ENCODE measurements at places on chromosomes 4 and X.

DNA sequence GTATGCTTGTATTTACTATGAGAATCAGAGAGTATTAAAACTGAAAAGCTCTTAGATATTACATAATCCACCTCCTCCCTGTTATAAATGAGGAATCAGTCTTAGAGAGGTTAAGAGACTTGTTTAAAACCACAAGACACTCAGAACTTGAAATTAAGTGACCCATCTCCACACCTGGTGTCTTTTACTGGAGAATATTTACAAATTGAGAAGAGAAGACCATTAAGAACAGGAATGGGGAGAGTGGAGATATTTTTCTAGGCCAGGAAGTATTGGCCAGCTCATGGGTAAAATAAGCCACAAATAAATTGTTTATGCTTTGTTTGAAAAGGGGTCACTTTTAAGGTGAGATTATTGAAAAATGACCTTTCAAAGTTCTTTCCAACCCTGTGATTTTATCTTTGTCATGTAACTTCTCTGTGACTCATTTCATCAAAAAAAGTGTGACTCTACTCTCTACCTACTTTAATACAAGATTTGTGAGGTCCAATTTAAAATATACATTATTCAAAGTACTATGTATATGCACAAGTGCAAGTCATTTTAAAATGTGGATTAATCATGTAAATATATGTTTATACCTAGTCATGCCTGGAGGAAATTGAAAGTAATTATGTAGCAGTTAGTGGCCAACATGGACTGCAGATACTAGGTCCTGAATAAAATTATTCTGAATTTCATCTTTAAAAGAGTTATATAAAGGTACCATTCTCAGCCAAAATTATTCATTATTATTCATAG, 15.9 kb upstream of the COX7B2 start:
- no peak for DNase-seq

GRCh38 chr4:76526585-76526990, 91.6 kb downstream of the SHROOM3 start:
- DNase-seq: no peak

DNA sequence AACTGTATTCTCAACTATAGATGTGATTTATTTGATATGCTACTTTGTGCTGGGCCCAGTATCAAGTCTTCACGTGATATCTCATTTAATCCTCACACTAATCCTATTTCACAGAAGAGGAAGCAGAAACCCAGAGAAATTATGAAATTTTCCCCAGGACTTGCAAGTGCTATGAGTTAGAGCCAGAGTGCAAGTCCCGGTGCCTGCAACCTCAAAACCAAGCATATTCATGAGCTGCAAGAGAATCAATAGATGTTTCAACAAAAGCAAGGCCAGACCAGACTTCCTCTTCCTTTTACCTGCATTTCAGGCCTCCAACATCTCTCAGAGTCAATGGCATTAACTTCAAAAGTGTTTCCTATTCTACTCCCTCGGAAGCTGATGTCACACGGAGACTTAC, 92.2 kb upstream of the GATB start:
- DNase-seq: no peak

DNA sequence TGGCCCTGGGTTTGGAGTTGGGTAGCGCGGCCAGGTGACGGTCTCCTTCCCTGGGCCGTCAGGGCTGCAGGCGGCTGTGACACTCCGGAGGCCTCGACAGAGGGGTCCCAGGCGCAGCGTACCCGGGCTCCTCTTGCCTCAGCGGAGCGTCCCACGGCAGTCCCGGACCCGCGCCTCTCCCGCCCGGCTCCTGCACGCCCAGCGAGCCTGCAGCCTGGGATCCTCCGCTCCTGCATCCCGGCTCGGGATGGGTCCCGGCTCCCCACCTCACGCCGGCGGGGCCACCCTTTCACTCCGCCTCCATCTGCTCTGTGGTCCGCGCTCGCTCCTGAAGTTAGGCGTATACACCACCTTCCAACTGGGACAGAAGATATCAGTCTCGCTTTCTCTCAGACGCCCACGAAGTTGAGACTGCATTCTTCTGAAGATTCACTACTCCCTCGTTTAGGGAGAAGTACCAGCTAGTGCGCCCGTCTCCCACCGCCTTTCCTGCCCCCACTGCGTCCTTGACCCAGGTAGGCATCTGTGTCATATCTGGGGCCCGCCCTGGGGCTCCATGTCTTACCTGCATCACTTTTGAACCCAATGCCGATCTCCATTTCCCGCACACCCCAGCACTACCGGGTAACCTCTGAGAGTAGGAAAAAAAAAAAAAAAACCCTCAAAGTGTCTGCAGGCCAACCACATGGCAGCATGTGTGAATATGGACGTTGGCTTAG, 32.3 kb upstream of the KDR start:
- DNase-seq: no peak

- DNase-seq: no peak
Observed at GRCh38 chr4:9921326-9921725, 100.0 kb downstream of the SLC2A9 start.

GRCh38 chr4:56129431-56129861, 180.7 kb downstream of the CEP135 start:
- DNase-seq: peak; percentile 55

GRCh38 chr4:10607206-10607605, 77.4 kb downstream of the CLNK start:
- DNase-seq: no peak

GRCh38 chr4:8917868-8918783, 46.5 kb upstream of the HMX1 start:
- DNase-seq: peak; percentile 74

- no peak for DNase-seq
Observed at GRCh38 chr4:3375688-3376087, 66.1 kb upstream of the HGFAC start.

DNA sequence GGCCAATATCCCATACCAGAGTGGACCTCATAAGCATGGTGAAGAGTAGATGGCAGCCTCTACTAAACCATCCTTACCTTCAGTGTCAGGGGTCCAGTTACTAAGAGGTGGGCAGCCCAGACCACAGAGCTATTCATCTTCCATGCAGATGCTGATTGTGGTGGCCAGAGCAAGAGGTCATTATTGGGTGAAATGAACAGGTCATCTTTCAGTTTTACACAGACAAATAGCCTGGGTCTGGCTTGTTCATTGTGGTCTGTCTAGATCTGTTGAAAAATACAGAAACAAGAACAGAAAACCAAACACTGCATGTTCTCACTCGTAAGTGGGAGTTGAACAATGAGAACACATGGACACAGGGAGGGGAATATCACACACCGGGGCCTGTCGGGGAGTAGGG, 71.3 kb downstream of the PAK3 start:
- no peak for DNase-seq

DNA sequence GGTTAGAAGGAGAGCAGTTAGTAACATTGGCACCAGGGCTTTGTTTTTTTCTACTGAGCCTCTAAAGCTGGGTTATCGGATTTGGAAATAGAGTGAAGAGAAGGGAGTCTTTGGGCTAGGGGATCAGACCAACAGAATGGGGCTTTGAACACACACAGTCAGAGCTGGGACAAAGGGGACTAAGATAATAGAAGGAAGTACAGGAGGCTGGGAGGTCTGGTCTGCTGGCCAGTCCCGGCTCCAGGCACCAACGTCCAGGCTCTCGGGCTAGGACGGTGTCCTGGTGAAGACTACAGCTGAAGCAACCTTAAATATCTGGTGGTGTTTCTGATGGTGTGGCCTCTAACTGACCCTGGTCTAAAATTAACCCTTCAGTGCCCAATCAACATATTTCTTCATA, 57.5 kb downstream of the HHIP start:
- no peak for DNase-seq

DNA sequence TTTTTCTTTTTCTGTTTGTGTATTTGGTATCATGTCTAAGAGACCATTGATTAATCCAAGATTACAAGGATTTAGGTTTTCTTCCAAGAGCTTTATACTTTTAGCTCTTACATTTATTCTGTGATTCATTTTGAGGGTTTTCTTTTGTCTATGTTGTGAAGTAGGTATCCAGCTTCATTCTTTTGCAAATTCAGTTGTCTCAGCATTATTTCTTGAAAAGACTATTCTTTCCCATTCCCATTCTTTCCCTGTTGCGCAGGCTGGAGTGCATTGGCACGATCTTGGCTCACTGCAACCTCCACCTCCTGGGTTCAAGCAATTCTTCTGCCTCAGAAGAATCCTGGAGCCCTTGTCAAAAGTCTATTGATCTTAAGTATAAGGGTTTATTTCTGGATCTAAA, 164.9 kb downstream of the NAA11 start:
- DNase-seq: no peak

DNA sequence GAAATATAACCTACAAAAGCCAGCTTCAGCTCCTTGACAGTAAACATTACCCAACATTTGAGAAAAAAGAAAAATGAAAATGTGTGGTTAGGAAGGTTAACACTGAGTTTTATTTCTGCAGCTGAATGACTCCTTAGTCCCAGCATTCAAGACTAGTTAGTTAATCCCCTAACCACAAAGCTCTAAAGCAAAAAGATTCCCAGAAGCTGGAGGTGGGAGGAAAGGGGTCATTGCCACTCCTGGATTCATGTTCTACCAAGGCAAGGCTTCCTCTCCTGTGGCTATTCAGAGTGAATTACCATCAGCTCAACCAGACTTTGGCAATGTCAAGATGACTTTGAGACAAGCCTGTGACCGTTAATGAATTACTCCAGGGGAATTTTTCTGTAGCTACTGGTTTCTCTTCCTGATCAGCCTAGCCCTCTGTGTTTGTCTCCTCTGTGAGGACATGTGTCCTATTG, 63.6 kb downstream of the HADH start:
- no peak for DNase-seq

DNA sequence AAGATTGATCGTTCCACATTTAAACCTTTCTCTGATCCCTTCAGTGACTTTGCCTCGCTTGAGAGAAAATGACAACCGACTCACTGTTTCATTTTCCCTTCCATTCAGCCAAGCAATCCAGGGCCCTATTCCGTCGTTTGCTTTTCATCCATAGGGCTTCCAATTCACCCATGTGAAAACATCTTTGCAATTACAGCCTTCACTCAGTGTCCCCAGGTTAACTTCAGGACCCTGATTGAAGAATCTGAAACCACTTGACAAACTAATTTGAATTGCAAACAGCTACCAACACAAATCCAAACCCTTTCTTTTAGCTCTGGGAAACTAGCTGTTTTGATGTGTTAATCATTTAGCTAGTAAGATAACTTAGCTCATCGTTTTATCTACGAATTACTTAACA, 120.2 kb upstream of the FAM9C start:
- no peak for DNase-seq

DNA sequence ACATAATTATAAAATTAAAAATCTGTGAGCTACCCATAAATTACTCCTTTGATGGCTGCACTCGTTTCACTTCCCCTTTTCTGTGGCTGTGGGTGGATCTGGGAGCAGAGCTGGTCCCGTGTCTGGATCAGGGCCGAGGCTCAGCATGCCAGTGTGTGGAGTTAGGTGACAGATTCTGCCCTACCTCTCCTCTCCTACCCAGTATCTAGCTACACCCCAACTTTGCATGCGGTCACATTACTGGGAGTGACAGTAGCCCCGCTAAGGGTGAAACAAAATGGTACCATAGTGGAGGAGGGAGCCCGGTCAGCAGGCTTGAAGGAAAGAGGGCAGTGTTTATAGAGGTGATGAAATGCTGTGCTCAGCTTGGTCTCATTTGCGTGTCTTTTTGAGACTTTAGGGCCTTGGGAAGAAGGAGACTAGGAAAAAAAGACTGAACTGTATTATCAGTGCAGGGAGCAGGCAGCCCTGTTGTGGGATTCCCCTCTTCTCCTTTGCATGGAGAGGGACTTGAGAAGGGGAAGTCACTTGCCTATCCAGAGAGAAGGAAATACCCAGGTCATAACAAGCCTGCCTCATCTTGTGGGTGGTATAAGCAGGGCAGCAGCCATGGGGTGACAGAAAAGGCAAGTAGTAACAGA, 48.4 kb downstream of the ARHGAP10 start:
- DNase-seq: no peak

GRCh38 chr4:31592293-31592692, 872.1 kb downstream of the PCDH7 start:
- DNase-seq: no peak

GRCh38 chrX:102833136-102833535, 103.9 kb upstream of the RAB40AL start:
- no peak for DNase-seq

DNA sequence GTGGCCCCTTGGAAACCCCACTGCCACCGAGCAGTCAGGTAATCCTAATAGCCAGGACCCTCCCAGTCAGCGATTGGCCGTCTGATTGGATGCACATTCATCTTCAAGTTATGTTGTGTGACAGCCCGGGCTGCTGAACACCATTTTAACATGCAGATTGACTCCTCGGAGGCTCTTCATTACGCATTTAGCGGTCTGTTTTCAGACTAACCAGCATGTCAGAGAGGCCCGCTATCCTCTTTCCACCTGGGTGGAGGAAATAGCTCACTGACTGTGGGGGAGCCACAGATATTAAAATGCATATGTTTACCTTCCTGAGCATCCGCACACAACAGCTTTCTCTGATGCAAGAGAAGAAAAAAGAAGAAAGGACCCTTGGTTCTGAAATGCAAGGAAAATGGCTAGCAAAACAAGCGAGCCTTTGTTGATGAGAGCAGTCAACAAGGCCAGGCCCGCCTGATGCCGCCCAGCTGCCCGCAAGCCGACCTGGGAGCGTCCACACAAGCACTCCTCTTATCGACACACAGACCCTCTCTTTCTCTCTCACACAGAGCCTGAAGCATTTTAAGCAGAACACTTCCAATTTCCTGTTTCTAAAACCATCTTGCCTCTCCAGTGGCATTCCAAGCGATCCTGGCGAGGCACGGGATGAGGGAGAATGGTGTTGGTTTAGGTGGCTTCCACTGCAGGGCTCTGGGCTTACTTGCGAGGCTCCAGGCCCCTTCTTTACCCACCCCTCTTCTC, 118.3 kb downstream of the MGST2 start:
- DNase-seq: no peak

GRCh38 chr4:173508386-173509035, 21.5 kb downstream of the HAND2 start:
- DNase-seq: no peak
